ENCODE measurements at places on chromosomes 4 and X. TPM values are rescaled to one million over a fixed set of nuclear protein-coding genes. Genes with fewer than 3 reads are reported as not detected.

GRCh38 chr4:143531788-143532491 is 18.4 kb downstream of the SMARCA5 start:
- DNase-seq: no peak

SUPT20HL1 gene
- total RNA-seq: not detected

DNA sequence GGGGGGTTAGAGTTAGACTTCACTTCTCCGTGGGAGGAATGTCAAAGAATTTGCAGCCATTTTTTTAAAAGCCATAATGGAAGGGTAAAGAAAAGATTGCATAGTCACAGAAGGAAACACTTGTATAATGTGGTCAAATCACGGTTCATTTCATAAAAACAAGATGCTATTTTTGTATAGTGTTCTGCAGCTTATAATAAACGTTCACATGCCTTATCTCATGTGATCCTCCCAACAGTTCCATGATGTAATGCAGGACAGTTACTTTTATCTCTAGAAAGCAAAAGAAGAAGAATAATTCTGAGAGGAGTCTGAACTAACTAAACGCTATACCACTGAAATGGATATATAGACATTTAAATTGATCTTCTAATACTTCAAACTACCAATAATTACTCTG is 71.3 kb upstream of the CAMK2D start:
- no peak for DNase-seq

DNA sequence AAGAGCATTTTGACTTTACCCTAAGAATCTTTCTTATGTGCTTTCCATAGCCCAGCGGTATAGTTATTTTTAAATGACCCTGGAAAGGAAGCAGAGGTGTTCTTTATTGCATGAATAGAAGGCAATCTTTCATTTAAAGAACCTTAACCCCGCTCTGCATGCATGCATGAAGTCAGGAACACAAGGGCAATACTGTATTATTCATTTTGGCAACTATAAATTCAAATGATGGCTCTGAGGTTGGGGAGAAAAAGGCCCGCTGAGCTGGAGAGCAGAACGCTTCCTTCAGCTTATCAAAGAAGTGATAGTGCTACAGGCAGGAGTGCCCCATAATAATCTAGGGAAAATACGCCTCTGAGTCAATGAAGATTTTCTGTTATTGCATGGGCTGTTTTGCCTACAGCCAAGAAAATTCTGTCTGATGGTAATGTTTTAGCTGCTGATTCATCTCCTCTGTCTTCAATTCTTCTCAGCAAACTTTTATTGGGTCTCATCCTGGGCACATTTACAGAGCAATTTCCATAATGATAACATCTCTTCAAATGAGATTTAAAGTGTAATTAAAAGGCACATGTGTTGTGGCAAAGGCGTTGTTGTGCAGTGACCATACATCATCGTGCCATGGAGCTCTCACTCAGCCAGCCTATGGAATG is 452.2 kb upstream of the FTHL17 start:
- DNase-seq: no peak

FDCSP gene
- not detected for total RNA-seq

FRG2 gene
- total RNA-seq: not detected

DNA sequence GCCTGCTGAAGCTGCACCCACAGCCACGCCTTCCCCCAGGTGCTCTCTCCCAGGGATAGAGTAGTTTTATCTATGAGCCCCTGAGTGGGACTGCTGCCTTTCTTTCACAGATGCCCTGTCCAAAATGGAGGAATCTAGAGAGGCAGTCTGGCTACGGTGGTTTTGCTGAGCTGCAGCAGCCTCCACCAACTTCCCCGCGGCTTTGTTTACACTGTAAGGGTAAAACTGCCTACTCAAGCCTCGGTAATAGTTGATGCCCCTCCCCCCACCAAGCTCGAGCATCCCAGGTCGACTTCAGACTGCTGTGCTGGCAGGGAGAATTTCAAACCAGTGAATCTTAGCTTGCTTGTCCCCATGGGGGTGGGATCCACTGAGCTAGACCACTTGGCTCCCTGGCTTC is 84.5 kb downstream of the PRKG2 start:
- no peak for DNase-seq
